CD4-positive, alpha-beta T cell treated with Interleukin-2 at 100 ng/mL for 4 hours (primary cell): ENCODE measurements at places on chromosomes 2 and 18.

DNA sequence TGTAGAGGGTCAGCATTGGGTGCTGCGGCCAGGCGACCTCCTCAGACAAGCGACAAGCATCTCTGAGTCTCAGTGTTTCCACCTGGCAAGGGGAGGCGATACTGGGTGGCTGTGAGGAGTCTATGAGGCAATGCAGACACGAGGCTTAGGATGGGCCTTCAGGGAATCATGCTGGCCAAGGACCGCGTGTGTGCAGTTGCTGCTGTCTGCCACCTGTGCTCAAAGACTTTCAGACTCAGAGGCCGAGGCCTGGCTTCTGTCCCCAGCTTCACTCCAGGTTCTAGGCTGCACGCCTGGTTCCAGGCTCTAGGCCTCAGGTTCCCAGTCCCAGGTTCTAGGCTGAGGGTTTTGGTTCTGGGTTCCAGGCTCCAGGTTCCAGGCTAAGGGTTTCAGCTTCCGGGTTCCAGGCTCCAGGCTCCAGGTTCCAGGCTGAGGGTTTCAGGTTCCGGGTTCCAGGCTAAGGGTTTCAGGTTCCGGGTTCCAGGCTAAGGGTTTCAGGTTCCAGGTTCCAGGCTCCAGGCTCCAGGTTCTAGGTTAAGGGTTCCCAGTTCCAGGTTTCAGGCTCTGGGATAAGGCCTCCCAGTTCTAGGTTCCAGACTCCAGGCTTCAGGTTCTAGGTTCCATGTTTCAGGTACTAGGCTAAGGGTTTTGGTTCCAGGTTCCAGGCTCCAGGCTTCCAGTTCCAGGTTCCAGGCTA is 14.8 kb downstream of the LRRFIP1 start:
- no peak for DNase-seq

GRCh38 chr2:12502759-12503158 is 214.0 kb upstream of the TRIB2 start:
- peak; percentile 39 for DNase-seq

GRCh38 chr18:63083020-63083531 is 236.5 kb downstream of the BCL2 start:
- no peak for DNase-seq

DNA sequence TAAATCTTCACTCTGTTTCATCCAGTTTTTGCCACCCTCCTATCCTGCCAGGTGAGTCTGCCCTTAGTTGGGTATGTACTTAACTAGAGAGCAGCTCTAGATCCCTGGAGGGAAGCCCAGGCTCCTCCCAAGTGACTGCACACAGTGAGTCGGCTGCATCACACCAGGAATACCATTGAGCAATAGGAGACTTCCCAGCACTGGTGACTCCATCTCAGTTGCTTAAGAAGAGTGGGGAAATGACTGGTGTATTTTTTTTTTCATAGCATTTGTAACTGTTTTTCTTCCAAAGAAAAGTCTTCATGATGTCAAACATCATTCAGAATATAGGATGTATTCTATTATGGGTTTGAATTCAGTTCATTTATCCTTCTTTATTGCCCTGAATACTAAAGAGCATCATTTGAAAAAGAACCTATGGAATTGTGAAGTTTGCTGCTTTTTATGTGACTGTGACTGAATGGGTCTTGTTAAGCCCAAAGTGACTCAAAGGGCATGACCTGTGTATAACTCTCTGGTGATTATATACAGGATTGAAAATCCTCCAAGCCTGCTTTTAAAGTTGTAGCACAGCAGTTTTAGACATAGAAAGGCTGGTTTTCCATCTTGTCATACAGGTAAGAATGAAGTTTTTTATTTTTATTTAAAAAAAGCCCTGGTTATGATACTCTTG is 84.3 kb downstream of the MAP3K20 start:
- DNase-seq, result no peak

DNA sequence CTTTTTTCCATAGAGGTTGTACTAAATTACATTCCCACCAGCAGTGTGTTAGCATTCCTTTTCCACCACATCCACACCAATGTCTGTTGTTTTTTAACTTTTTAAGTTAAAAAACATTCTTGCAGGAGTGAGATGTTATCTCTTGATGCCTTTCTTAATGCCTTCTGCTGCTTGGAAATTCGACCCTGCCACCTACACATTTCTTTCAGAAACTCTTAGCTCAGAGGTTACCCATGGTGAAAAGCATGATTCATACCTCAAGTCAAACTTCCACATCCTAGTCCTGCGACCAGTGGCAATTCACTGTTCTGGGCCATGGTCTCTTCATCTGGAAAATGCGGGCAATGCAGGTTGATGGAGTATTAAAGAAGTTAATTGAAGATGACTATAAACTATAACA is 12.7 kb upstream of the HNMT start:
- DNase-seq, result no peak

DNA sequence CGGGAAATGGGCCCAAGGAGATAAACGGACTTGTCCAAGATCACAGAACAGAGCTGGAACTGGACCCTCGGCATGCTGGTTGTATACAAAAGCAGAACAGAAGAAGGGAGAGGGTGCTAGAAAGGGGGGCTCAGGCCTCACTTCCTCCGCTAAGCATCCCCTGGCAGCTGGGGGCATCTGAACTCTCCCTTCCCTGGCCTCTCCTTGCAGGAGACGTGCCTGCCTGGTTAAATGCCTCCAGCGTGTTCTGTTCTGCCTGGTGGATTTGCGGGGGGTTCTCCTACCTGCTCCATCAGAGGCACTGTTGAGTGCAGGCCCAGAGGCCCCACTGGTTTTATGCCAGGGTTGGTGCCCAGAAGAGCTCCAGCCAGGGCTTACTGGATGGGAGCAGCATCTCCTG is 124.7 kb downstream of the ZFP36L2 start:
- DNase-seq, result no peak

- DNase-seq, result no peak
These were observed 26.8 kb upstream of the CTLA4 start for GRCh38 chr2:203840655-203841205.

DNA sequence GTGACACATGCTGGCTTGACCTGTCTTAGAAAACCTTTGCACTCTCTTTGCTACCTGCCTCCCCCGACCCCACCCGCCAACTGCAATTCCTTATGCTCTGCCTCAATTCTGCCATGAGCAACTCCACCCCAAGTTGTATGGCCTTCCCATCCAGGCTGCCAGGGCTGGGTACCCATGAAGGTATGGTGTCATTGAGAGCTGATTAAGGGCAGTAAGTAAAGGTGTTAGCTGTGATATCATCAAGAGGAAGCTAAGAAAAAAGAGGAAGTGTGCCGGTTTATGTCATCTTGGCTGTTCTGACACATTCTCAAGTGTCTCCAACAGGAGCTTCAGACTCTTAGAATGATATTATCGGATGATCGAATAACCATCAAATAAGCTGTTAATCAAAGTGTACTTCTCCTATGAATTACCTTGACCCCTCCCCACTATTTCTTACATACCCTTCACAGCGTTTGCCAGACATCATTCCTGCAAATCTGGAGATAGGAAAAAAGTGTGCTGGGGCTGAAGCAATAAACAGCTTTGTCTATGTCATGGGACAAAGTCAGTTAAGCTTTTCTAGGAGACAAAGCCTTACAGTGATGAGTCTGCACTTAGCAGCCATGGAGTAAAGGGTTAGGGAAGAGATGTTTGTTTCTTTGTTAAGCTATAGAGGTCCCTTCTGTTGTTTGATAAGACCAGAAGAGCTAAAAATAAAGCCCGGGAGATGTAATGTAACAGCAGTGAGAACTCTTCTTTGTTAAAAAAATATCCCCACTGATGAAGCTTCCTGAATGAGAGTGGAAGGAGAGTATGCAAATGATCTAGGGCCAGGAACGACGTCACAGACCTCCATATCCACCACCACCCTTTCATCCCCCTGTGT is 40.4 kb upstream of the SMAD2 start:
- DNase-seq, result no peak

DNA sequence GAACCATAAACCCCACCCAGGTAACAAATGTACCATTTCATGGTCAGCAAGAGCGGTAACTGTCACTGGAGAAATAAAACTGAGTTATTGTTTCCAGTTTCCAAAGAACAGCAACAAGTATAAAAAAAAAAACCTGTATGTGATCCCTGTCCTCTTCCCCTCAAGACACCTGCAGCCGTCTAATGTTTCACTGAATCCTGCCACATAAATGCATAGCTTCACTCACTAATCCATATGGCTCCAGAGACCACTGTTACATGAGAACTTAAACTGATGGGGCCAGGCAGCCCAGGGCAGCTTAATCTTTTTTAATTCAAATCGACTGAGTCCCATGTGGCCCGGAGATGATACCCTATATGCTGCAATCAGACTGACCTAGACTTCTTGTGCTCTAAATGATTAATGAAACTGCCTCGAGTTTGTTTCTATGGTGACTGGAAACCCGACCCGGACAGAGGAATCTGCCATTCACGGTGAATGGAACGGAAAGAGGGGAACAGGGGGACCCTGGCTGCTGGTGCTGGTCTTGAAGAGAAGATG is 60.9 kb upstream of the SIX2 start:
- no peak for DNase-seq

DNA sequence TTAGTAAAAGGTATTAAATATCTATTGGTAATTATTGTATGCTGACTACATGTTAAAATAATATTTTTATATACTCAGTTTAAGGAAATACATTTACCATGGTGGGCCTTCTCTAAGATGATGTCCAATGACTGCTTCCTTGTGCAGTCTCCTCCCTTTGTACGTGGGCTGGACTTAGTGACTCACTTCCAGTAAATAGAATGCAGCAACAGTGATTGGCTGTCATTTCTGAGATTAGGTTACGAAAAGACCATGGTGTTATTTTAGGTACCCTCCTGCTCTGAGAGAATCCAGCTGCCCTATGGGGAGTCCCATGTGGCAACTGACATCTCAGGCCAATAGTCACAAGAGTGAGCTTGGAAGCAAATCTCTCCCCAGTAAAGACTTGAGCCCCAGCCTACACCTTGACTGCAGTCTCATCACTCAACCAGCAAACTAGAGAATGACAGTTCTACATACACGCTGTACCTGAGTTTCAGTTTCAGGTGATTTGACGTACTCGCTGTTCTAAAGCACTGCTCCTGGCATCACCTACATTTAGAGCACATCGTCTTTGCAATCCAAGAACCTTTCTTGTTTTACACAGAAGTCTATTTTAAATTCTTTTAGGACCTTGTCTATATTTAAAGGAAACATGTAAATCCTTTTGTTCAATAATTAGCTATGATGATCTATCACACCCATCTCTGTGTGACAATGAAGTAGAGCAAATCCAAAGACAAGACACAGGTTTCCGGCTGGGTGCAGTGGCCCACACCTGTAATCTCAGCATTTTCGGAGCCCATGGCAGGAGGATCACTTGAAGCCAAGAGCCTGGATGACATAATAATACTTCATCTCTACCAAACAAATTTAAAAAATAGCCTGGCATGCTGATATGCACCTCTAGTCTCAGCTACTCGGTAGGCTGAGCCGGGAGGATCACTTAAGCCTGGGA is 87.2 kb downstream of the COBLL1 start:
- DNase-seq, result no peak

GRCh38 chr2:112055730-112056625 is 909 bp downstream of the TMEM87B start:
- peak; percentile 34 for DNase-seq

DNA sequence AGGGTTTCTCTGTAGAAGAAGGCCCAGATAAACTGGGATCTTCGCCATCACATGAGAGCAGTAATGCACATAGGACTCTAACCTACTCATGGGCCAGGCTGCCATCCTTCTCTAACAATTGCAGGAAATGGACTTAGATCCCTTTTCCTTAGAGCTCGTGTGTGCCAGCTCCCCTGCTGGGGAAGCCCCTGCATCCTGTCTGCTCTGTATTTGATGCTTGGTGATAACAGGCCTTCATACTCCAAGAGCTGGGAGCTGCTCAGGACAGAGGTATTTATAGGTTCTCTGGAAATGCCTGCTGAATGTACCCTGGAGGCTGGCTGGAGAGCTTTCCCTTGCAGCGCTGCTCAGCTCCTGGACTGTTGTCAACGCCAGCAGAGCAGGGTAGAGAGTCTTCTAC is 249.6 kb downstream of the MTX2 start:
- no peak for DNase-seq

DNA sequence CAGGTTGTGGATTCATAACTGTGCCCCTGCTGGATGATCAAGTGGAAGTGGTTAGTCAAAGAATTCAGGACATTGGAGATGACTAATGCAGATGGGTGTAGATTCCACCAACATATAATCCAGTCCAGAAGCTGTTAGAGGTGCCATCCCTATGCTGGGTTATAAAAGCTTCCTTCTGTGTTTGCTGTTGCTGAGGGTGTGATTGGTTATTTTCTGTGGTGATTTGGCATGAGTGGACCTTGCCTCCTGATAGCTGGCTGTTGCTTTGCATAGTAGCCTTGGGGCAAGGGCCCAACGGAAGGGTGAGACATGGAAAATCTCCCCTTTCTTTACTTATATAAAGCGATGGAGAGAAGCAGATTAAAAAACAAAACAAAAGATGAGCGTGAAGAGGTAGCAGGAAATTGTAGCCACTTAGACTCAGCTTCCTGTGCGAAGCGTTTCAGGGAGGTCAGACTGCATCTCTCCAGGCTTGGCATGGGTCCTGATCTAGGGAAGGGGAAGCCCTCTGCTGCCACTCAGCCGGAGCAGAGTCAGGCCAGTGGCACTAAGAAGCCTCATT is 190.4 kb downstream of the FMNL2 start:
- DNase-seq, result no peak

GRCh38 chr2:101251844-101252407 is 760 bp upstream of the CNOT11 start:
- peak; percentile 49 for DNase-seq

- no peak for DNase-seq
These were observed 743.3 kb downstream of the SLC4A3 start for GRCh38 chr2:220370764-220371163.

DNA sequence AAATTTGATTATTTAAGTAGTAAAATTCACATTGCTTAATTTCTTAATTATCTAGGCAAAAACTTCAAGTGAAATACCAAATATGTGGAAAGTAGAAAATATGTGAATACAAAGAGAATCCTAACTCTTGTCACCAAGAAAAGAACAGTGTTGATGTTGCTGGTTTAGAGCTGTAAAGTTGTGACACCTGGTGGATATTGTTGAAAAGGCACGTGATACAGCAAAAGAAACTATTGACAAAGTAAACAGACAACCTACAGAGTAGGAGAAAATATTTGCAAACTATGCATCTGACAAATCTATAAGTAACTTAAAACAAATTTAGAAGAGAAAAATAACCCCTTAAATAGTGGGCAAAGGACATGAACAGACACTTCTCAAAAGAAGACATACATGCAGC is 25.6 kb upstream of the ZC3H15 start:
- DNase-seq, result no peak
